ENCODE measurements at places on chromosomes 12 and 14.

DNA sequence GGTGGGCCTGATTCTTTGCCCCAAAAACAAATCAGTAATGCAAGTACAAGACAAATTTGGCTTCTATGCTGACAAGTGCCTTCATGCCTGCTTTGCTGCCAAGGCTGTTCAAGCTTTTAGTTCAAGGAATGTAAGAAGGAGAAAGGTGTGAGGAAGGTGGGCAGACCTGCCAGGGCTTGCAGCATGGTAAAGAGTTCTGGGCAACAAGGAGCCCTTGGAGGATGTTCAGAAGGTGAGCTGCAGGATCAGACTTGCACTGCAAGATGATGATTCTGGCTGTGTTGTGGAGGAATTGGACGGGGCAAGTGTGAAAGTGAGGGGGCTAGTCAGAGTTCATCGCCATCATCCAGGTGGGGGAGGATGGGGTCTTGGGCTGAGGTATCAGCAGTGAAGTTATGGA is 167.9 kb downstream of the NUAK1 start:
- no peak for DNase-seq

- DNase-seq = no peak
These were observed 227.3 kb upstream of the USP15 start for GRCh38 chr12:62032870-62033269.

DNA sequence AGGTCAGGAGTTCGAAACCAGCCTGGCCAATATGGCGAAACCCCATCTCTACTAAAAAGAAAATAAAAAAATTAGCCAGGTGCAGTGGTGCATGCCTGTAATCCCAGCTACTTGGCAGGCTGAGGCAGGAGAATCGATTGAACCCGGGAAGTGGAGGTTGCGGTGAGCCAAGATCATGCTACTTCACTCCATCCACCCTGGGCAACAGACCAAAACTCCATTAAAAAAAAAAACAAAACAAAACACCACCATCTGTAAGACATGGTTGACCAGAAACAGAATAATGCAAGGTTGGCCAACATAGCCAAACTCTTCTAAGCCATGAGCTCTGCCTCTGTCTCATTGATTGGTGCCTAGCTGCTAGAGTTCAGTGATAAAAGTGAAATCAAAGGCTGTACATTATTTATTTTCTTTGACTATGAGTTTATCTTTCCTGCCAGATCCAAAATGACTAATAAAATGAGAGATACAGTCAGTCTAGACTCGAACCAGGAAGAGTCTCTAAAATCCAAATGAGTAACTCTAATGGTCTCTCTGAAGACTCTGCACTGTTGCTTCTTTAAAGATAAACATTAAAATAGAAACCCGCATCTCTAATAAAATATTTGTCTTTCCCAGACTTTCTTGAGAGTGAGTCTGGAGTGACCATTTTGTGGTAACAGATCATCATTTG is 404.7 kb downstream of the DAD1 start:
- DNase-seq = no peak

GRCh38 chr12:106031761-106032622 is 106.8 kb downstream of the NUAK1 start:
- no peak for DNase-seq

DNA sequence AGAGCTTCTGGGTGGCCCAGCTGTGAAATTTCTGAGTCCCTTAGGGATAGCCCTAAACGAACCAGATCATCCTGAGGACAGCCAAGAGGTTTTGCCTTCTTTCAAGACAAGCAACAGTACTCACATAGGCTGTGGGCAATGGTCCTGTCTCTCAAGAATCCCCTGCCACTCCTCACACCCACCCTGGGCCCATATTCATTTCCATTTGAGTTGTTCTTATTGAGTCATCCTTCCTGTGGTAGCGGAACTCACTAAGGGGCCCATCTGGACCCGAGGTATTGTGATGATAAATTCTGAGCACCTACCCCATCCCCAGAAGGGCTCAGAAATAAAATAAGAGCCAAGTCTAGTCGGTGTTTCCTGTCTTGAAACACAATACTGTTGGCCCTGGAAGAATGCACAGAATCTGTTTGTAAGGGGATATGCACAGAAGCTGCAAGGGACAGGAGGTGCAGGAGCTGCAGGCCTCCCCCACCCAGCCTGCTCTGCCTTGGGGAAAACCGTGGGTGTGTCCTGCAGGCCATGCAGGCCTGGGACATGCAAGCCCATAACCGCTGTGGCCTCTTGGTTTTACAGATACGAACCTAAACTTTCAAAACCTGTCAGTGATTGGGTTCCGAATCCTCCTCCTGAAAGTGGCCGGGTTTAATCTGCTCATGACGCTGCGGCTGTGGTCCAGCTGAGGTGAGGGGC is 38.9 kb downstream of the DAD1 start:
- no peak for DNase-seq

DNA sequence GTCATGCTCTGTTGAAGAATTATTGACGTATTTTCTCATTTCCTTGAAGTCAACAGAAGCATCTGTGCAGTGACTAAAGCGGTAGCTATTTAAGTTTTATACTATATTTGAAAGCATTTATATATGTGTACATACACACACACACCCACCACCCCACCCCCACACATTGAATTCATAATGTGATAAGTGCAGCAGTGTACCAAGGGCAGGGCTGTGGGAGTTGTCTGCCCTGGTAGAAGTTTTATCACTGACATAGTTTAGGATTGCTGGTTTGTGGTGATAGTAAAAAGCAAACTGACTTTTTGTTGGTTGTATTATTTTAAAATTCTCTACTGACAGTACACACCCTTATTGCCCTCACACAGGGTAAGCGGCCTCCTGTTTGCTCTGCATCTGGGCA is 39.1 kb downstream of the GAS2L3 start:
- DNase-seq = no peak

DNA sequence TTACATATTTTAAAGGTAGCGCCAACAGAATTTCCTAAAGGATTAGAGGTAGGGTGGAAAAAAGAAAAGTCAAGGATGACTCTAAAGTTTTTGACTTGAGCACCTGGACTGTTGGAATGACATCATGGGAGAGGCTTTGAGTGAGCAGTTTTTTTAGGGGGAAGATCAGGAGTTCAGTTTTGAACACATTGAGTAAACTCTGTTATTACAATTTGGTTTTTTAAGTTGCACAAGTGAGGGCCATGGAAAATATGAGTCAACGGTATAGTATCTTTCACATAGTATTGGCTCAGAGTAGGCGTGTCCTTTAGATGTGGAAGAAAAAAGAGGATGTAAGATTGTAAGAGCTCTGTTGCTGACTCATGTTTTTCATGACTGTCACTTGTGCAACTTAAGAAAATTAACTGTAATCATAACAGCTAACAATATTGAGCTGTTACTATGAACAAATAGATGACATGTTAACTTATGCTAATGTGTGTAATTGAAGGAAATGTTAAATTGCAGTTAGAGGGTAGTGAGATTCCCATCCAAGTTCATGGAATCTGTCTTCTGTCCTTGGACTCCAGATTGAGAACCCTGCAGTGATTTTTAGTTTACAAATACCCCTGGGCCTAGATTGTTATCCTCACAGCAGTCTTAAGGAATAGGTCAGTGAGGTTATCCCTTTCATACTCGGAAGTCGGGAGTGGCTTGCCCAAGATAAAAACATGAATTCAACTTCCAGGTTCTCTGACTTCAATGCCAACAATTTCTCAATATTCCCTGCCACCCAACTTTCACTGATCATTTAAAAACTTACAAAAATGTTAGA is 48.2 kb upstream of the ATP2B1 start:
- no peak for DNase-seq

DNA sequence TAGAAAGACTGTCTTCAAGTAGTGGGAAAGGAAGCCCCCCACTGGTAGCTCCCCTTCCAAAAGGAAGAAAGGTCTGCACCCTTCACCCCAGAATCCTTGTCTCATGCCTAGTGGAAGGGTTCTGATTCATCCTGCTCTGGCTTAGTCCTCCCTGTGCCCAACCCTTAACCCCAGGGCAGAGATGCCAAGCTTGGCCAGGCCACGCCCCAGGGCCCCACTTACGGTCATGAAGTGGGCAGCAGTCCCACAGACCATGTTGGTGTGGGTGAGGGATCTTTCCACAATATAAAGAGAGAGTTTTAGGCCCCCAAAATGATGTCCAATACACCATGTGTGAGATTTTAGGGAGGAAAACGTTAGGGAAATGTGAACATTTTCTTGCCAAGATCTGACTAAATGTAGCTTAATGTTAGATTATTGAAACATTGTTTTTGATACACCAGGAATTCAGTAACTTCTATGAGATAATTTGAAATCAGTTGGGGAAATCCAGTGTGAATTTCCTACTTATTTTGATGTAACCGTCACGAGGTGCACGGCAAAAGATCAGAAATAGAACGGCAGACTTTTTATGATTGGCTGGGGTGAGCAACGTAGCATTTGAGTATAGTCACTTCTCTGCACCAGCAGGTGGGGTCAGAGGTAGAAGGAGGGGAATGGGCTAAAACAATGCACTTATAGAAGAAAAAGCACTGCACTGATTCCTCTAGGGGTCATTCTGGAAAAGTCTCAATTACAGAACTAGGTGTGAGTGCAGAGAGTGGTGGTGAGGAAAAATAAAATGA is 8.2 kb upstream of the SSPN start:
- no peak for DNase-seq

DNA sequence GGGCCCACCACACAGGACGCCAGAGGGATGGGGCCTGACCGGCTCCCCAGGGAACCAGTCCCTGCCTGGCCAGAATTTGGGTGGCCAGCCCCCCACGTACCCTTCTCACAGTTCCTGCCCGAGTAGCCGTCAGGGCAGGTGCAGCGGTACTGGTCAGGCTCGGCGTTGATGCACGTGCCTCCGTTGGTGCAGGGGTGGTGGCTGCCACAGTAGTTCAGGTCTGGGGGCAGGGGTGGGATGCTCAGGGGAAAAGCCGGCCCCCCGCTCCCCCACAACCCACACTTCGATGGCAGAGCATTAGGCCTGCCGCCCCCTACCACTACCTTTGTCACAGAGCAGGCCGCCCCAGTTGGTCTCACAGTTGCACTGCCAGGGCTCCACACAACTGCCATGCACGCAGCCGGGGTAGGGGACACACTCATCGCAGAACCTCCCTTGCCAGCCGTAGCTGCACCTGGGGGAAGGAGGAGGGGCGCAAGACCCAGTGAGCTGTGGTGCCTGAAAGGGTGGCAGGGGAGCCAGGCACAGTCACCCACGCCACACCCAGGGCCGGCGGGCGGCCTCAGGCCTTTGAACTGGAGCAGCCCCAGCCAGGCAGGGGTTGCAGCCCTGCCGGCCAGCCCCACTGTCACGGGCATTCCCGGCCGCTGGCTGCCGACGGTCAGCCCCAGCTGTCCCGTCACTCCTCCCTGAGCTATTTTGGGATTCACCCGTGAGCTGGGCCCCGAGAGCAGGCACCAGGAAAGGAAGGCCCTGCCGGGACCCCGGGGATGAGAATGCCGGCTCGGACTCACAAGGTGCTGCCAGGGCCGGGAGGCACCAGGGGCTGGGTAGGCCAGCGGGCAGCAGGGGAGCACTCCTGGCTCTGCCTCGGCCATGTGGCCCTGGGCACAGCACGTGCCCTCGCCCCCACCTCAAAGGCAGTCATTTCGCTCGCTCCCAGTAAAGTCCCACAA is 16.5 kb downstream of the JAG2 start:
- DNase-seq = peak; percentile 78

DNA sequence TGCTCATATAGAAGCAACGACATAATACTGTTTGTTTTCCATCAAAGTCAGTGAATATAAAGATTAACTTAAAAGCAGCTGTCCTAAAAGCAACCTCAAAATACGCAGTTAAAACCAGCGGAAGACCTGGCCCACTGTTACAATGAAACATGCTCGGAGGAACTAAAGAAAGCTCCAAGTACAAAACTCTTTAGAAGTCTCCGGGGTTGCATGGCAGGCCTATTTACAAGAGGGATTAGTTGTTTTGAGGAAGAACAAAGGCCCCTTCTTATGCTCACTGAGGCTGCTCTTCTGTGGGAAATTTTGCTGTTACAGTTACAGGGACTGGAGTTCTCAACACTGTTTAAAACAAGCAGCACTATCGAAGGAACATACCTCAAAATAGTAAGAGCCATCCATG is 75.9 kb upstream of the C12orf71 start:
- DNase-seq = no peak

DNA sequence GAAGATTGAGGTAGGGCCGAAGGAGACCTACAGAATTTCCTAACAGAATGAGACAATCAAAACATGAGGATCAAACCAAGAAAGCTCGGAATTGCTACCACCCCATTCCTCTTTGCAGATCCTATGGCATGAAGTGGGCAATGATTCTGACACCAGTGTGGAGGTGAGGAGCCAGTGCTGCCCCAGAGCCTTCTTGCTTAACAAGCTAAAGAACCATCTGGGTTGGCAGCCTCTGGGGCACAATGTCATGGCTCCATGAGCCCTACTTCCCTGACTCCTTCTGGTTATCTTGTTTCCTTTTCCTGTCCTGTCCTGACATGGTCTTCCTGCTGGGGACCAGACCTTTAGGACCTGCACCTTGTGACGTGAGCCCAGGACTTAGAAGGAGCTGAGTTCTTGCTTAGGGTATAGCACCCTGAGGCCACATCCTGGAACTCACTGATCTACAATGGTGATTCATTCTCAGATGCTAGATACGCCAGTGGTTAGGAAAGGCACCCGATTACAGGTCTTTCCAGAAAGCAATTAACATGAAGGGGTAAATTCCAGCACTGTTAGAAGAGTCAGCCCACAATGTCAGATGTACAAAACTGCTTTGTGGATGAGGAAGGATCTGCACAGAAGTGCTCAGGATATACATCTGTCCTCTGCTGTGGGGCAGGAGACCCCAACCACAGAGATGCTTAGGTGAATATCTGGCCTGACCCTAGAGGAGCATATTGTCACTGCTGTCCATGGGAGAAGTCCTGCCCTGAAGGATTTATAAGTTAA is 324.2 kb downstream of the ZFP36L1 start:
- no peak for DNase-seq

- peak; percentile 62 for DNase-seq
These were observed 11.6 kb downstream of the FGD6 start for GRCh38 chr12:95205685-95206084.

GRCh38 chr14:19800282-19801117 is 3.1 kb upstream of the OR4N2 start:
- DNase-seq = no peak

DNA sequence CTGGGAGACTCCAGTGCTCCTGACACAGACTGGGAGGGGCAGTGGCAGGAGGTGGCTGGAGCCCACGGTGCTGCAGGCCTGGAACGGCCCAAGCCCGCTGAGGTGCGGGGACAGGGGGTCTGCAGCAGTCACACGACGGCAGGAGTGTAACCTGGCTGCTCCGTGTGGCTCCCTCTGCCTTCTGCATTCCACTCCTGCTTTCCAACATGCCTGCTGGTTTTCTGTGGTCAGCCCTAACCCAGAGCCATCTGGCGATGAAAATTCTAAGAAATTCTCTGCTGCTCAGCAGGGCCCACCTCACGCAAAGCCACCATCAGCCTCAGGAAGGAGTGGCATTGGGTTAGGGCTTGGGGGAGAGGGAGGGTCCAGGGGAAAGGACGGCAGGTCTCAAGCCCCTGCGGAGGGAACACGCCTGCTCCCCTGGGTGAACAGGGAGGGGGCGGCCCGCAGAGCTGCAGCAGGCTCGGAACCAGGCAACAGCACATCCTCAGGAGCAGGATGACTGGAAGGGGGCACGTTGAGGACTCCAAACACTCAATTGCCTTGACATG is 5.0 kb upstream of the FBRSL1 start:
- no peak for DNase-seq

GRCh38 chr12:31016057-31016456 is 57.6 kb upstream of the DDX11 start:
- DNase-seq = no peak

- DNase-seq = no peak
These were observed 78.4 kb downstream of the CATSPERB start for GRCh38 chr14:91653451-91653850.

GRCh38 chr12:105337391-105337790 is 6.9 kb downstream of the C12orf75 start:
- no peak for DNase-seq

- DNase-seq = peak; percentile 69
These were observed at the start of gene VSX2 for GRCh38 chr14:74238974-74239847. VSX2 (plus strand) TSS chr14:74239449; CDS start chr14:74239562, 113 bp downstream.

All from RWPE2 (cell line).